ENCODE measurements at places on chromosomes 13 and 19. TPM values are rescaled to one million over a fixed set of nuclear protein-coding genes. Genes with fewer than 3 reads are reported as not detected.

WDR87 gene
- not detected for total RNA-seq

C19orf81 gene
- total RNA-seq: 7.6 TPM

ZNF844 gene
- total RNA-seq: not detected

ZIC2 gene
- 5.4 TPM for total RNA-seq

GADD45B gene
- 112 TPM for total RNA-seq

C1QTNF9B gene
- not detected for total RNA-seq

LCP1 gene
- 0.14 TPM for total RNA-seq

OLFM4 gene
- 0.02 TPM for total RNA-seq

IFNL2 gene
- not detected for total RNA-seq

NLRP5 gene
- total RNA-seq: 0.07 TPM

HIPK4 gene
- total RNA-seq: 0.16 TPM

PIBF1 gene
- 3.6 TPM for total RNA-seq

CYP2S1 gene
- 23.9 TPM for total RNA-seq

CEACAM3 gene
- total RNA-seq: not detected

COG3 gene
- 10.9 TPM for total RNA-seq

MYH14 gene
- total RNA-seq: 4.4 TPM

SIAH3 gene
- not detected for total RNA-seq

UBL5 gene
- total RNA-seq: 369 TPM

VSTM1 gene
- total RNA-seq: 0.23 TPM

CC2D1A gene
- total RNA-seq: 10.4 TPM

MAMSTR gene
- 0.30 TPM for total RNA-seq

CA11 gene
- total RNA-seq: 11.4 TPM

MED4 gene
- 34.9 TPM for total RNA-seq

ZNF729 gene
- total RNA-seq: not detected

OR7A5 gene
- not detected for total RNA-seq

UBE2L5 gene
- not detected for total RNA-seq

GNA15 gene
- total RNA-seq: 0.04 TPM

PRR19 gene
- total RNA-seq: 3.6 TPM

ZNF90 gene
- total RNA-seq: not detected

NALCN gene
- 3.1 TPM for total RNA-seq

BRCA2 gene
- total RNA-seq: 5.7 TPM

USHBP1 gene
- total RNA-seq: 0.07 TPM

MTMR6 gene
- total RNA-seq: 9.1 TPM

GZMM gene
- total RNA-seq: 0.32 TPM

RELB gene
- 33.8 TPM for total RNA-seq

KATNAL1 gene
- total RNA-seq: 5.9 TPM

F7 gene
- 0.05 TPM for total RNA-seq

CEACAM20 gene
- 0.06 TPM for total RNA-seq

ADGRE3 gene
- total RNA-seq: not detected

All from A549 treated with dexamethasone at 1 μM for 4 hours (cell line).